ENCODE measurements at places on chromosomes 5 and 9. TPM values are rescaled to one million over a fixed set of nuclear protein-coding genes. Genes with fewer than 3 reads are reported as not detected.

DNA sequence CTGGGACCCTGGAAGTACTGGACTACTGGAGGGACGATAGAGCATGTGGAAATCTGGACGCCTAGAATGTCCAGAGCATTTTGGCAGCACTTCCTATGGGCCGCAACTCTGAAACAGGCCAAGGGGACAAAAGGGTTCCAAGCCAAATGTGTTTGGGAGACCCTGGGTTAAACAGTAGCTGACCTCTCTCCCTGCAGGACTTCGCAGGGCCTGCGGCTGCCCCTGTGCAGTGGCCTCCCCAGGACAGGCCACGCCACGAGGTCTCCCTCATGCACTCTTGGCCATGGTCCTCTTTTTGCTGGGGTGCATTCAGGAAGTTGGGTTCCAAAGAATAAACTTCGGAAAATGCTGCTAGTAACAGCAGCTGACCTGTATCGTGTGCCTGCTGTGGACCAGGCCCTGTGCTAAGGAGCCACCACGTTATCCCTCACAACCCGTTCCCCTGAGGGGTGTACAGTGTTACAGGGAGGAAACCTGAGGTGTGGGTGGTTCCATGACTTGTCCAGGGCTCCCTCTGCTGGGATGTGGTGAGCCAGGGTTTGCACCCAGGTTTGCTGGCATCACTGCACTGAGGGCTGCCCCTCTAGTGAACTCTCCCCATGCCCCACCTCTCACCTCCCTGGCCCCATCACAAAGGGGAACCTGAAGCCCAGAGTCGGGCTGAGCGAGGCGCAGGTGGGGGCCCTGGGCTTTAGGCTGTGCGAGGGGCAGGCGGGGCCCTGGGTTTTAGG is 79.4 kb downstream of the AMBP start:
- DNase-seq = no peak

DNA sequence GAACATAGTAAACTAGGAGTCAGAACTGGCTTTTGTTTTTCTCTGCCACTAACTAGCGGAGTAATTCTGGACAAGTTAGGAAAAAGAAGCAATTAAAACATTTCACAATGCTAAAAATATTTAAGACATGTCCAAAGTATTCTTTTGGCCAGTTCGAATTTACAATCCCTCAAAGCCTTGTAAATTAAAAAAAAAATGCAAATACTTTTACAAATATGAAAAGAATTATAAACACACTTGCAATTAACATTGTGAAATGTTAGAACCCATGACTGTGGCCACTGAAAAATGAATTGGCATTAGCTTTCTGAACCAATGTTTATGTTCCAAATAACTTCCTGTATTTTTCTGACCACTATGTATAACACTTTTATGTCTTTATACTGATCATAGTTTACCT is 2.2 kb downstream of the RAD1 start:
- no peak for DNase-seq

GRCh38 chr5:143600396-143601075 is 197.1 kb upstream of the NR3C1 start:
- DNase-seq = no peak

- DNase-seq = no peak
Observed at GRCh38 chr9:26955222-26955903, 849 bp upstream of the IFT74 start.

- DNase-seq = no peak
Observed at GRCh38 chr5:141734501-141735229, 52.6 kb upstream of the ARAP3 start.

GRCh38 chr9:134988706-134989105 is 71.0 kb upstream of the FCN1 start:
- DNase-seq = no peak

- no peak for DNase-seq
Observed at GRCh38 chr5:124022966-124023365, 511.0 kb downstream of the CSNK1G3 start.

DNA sequence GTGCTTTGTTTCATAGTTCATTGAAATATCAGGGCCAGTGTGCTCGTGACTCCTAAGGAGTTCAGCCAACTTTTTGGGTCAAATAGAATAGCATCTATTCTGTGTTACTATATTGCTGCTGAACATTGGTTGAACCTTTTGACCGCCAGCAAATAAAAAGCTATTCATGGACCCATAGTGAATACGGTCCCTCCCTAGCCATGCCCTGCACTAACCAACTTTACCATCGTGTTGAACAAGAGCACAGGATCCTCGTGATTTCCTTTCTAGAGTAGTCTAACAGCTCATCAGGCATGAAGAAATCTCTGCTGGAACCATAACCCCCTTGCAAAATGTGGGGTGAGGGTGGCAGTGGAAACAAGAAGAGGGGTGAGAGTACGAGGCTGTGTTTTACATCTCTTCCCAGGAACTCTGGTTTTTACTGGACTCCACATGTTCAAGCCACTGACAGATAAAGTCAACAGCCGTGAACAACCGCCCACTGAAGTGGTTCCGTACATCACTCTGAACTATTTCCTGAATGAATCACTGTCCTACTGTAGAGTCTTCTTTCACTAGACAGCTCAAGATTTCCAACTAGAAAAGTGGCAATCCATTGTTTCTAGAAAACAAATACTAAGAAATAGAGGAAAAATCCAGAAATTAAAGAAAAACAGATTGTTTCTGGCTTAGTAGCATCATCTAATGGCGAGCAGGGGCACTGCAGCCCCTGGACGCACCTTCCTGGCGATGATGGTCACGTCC is 70.1 kb upstream of the SPATA31E1 start:
- no peak for DNase-seq

DNA sequence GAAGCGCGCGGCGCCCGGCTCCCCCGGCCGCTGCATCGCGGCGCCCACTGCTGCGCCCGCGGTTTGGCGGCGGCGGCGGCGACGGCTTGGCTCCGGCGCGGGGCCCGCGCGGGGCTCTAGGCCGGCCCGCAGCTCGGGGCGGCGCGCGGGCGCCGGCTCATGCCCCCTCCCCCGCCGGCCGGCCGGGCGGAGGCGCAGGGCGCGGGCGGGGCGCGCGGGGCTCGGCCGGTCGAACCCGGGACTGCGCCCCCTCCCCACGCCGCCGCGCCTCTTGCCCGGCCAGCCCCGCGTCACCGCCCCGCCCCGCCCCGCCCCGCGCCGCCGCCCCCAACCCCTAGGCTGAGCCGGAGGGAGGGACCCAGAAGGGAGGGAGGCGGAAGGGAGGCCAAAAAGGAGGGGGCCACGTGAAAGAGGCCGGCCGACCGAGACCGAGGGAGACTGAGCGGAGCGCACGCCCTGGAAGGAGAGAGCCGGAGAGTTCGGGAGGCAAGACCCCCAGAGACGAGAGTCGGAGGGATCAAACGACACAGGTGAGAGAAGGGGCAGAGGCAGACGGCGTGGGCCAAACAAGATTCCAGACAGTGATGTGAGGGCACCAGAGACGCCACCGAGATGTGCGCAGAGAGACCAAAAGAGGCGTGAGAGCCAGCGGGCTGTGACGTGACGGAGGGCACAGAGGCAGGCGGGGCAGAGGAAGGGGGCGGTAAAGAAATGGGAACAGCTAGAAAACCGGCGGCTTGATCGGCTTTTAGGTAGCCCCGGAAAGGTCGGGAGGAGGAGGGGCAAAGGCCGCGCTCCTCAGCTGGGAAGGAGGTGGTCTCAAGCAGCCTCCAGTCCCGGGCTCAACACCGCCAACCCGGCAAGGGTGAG is at the start of gene BARX1:
Gene BARX1, minus strand, starts transcription at position 245 of the 870 bp plus-strand sequence. Its CDS starts 209 bp downstream, at position 36.
- no peak for DNase-seq

GRCh38 chr5:113264046-113264445 is 170.7 kb downstream of the TSSK1B start:
- no peak for DNase-seq

GRCh38 chr5:74517700-74518099 is 122.8 kb downstream of the ENC1 start:
- DNase-seq = no peak

DNA sequence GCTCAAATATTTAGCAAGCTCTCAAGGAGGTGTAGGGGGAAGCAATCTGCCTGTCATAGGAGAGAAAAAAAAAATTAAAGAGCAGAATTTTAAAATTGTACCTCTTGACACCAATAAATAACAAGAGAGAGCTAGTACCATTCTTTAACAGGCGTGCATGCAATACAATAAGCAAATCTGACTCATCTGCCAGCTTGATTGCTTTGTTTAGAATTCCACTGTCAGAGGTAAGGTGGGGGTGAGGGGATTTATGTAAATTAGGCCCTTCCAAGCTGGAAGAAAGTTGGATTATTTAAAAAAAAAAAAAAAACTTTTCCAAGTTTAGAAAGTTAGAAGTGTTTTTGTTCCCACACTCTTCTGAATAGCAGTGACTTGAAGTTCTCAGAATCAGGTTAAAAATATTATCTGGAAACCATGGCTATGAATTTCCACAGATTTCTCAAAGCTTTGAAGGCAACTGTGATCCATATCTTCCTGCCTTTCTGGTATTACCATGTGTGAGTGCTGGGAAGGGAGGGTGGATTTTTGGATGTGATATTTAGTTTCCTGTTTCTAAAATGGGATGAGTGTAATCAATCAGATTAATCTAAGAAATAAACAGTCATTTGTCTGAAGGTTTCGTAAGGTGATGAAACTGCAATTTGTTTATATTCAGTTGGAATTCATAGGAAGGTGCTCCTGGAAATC is 477.5 kb downstream of the TLE4 start:
- DNase-seq = no peak

DNA sequence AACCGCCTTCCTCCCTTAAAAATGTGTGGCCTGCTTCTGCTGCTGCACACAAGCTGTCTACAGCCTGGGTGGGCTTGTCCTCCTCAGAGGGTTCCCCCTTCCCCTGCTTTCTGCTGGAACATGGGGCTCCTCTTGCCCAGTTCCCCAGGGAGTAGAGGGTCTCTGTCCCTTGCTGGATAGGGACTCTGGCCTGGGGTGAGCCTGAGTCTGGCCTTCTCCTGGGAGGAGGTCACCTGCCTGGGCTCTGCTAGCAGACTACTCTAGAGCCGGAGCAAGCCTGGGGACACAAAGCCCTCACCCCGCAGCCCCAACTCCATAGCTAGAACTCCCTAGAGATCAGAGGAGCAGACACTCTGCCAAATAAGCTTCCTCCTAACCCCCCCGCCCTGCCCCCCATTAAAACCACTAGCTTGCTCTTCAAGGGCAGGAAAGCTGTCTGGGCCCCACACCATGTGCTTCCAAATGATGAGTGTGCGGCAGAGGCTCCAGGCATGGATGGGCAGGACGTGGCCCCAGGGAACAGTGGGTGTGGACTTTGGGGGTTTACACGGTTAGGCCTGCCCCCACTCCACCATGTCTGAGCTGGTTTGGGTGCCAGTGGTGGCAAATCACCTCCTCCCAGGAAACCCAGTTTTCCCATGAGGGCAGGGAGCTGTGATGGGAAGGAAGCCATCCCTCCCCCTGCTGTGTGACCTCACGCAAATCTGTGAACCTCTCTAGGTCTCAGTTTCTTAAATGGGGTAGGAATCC is 10.0 kb downstream of the TCF7 start:
- DNase-seq = no peak

DNA sequence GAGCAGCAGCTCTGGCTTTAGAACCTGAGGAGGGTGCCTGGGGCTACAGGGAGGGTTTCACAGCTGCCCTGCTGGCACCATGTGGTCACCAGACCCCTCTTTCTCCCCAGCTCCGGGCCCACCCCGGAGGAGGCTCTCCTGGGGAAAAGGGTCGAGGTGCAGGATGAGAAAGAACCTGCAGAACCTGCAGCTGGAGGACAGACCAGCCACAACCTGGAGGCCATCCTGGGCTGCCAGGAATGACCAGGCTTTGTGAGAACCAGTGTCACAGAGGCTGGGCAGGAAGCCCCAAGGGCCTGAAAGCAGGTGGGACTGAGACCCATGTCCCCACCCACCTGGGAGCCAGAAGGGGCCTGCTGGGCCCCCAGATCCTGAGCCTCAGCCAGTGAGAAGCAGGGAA is 23.0 kb downstream of the SEMA4D start:
- no peak for DNase-seq

DNA sequence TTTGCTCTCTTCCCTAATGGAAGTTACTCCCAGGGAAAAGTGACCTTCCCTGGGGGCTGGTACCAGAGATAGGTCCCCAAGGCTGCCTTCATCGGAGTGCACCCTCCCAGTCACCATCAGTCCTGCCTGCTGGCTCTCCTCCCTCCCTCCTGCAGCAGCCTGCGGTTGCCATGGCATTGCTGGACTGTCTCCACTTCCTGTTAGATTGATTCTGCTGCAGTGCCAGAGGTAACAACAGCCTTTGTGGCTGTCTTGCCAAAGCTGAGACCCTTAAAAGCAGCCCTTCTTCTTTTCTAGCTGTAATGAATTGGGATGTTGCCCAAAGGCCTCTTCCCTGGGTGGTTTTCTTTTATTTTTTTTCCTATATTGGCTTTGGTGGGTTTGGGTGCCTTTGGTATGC is 78.1 kb upstream of the PRLR start:
- DNase-seq = no peak

GRCh38 chr9:93187574-93187973 is 3.6 kb downstream of the WNK2 start:
- no peak for DNase-seq

- DNase-seq = no peak
Observed at GRCh38 chr9:98980291-98980690, 36.6 kb downstream of the COL15A1 start.

DNA sequence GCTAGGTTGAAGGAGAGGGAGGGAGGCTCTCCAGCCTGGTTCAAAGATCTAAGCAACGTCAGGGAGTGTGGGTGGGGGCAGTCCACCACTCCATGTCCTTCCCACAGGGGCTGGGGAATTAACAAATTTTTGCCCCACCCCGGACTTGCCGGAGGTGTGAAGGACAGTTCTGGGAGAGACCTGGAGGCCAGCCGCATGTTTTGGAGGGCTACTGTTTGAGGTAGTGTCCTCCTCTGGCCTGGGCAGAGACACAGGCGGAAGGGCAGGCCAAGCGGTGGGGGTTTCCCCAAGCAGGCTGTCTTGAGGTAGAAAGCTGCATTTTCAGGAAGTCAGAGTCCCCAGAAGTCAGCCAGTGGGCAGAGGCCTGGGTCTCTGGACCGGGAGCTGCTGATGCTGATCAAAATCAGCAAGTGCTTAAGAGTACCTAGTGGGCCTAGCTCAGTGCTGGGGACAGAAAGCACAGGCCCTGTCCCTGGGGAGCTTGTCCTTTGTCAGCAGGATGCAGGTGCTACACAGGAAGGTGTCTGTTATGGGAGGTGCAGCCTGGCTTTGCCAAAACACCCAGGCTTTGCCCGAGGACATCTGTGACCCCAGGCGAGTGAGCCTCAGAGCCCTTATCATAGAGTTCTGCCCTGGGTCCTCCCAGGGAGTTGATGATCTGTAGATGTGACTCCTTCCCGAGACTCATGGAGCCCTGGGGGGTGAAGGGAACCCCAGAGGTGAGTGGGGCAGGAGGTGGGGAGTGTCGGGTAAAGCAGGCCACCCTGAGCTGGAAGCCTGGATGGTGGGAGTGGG is 18.5 kb downstream of the JADE2 start:
- no peak for DNase-seq

Gene PCDHGA9
- total RNA-seq = 4.5 TPM

Gene GADD45G
- total RNA-seq = 0.35 TPM

Gene LECT2
- not detected for total RNA-seq

Gene PCDHGA12
- 10.5 TPM for total RNA-seq

Gene PCDHB4
- total RNA-seq = 0.53 TPM

Gene NTRK2
- 0.35 TPM for total RNA-seq

Gene ABO
- 0.05 TPM for total RNA-seq

Gene ANKRD18B
- total RNA-seq = 0.93 TPM

Gene SKP2
- total RNA-seq = 16.5 TPM
